ENCODE measurements at places on chromosomes 16 and 17.

DNA sequence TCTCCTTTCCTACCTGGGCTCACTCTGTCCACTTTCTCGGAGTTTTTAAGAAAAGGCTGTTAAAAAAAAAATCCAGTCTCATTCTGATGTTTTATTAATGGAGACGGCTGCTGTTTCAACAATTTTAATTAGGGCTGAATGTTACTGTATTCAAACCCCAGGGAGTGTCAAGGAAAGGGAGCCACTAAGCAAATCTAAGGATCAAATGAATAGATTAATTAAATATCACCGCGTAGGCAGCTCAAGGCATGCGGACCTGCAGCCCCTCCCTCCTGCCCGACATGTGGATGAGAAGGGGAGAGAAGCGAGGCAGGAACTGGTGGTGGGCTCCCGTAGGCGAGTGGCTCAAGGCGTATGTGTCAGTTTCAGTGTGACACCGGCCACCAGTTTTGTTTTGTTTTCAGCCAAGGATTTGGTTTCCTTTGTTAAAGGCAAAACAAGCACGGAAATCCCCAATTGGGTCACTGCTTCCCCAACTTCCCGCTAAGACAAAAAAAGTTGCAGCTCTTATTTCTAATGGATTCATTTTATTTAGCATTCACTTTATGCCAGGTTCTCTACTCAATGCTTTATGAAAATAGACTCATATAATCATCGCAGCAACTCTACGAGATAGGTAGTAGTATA is 110.6 kb downstream of the GP2 start:
- DNase-seq: no peak

DNA sequence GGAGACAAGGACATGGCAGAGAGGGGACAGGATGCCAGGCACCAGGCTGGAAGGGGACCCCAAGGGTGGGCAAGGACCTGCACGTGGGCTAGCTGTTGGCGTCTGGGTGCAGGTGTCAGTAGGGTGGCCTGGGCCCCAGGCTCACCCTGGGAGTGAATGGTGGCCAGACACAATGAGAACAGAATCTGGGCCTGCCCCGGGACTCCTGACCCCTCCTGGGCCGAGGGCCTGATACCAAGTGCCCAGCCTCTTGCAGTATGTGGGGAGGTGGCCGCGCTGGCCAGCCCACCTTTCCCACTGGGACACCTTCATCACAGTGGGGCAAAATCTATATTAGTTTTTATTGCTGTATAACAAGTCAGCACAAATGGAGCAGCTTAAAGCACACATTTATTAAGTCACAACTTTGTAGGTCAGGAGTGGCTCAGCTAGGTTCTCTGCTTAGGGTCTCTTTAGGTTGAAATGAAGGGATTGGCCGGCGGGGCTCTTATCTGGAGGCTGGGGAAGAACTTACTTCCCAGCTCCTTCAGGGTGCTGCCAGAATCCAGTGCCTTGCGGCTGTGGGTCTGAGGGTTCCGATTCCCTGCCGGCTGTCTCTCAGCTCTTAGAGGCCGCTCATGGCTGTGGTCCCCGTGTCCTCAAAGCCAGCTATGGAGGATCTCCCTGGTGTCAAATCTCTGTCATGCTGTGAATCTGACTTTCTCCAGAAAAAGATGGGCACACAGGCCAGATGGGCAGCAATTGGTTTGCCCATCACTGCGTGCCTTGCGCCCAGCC is 3.6 kb downstream of the PRSS33 start:
- DNase-seq: no peak

- peak; percentile 91 for DNase-seq
Measured at GRCh38 chr17:43018008-43018853, 4.0 kb downstream of the VAT1 start.

DNA sequence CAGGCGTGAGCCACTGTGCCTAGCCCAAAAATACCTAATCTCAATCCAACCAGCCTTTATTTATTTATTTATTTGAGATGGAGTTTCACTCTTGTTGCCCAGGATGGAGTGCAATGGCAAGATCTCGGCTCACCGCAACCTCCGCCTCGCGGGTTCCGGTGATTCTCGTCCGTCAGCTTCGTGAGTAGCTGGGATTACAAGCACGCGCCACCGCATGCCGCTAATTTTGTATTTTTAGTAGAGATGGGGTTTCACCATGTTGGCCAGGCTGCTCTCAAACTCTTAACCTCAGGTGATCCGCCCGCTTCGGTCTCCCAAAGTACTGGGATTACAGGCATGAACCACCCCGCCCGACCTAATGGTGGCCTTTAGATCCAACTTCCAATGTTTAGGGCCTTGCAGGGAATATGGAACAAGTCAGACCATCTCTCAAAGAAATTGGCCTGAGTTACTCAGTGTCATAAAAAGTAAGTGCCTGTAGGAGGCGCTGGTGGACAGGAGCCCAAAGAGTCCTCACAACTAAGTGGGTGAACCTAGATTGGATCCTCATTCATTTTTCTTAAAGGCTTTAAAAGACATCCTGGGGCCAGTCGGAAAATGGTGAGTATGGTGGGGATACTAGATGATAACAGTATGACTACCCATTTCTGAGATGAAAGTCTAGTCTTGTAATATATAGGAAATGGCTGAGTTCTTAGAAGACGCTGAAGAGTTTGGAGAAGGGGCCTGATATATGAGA is 4.6 kb downstream of the ZSCAN10 start:
- peak; percentile 62 for DNase-seq

- DNase-seq: no peak
Measured at GRCh38 chr16:7946142-7946541, 613.5 kb downstream of the RBFOX1 start.

DNA sequence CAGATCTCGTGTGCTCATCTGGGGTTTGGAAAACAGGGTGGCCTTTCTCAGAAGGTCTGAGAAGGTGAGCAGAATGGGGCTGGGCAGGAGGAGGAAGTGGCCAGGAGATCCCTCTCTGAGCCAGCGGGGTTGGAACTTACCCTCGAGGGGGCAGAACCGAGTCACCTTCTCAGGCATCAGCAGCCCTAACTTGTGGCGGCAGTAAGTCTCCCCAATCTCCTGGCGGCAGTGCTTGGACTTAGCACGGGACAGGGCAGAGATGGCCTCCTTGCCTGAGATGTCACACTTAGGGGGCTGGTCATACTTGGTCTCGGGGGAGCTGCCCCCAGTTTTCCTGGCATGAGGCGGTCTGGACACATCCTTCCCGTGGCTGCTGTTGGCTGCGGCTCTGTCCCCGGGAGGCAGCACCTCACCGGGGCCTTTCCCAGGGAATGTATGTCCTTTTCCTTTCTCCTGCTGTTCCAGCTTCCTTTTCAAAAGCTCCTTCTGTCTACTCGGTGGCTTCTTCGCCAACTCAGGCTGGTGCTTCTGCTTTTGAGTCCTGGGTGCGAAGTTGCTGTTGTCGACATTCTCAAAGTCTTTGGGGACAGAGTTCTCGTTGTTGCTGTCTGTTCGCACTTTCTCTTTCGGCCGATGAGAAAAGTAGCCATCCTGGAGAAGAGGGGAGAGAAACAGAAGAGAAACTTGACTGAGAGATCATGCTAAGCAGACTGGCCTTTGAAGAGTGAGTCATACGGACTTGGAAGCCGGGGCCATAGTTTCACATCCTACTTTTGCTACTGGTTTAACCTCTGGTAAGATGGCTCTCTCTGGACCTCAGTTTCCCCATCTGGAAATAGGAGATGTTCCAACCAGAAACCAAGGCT is 211.7 kb downstream of the XYLT1 start:
- no peak for DNase-seq

GRCh38 chr16:8972843-8973586 is 9.3 kb upstream of the USP7 start:
- no peak for DNase-seq

DNA sequence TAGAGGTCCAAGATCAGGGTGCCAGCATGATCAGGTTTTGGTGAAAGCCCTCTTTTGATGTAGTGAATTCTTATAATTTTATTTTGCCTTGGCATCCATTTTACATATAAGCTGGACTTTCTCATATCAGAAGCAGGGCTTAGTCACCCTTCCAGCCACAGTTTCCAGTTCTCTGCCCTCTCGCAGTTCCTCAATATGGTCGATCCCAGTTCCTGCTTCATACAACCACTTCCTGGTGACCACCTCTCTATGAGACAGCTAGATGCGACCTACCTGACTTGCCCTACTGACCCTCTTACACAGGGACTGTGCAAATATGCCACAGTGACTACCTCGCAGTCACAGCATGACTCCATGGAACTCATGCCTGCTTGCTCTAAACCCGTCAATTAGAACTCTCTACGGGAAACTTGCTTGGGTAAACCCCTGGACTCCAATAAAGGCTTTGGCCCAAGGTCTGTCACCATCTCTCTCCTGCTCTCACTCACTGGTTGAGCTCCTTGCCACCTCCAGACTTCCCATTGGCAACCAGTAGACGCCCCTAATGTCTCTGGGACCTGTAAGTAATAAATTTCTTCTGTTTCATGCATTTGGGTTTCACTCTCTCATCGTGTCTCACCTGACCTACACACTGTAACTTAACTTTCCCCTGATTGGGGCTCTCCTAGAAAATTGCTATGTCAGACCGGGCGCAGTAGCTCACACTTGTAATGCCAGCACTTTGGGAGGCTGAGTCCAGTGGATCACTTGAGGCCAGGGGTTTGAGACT is 21.4 kb downstream of the CD300LG start:
- no peak for DNase-seq

GRCh38 chr16:894841-895240 is 75.9 kb downstream of the LMF1 start:
- DNase-seq: no peak

DNA sequence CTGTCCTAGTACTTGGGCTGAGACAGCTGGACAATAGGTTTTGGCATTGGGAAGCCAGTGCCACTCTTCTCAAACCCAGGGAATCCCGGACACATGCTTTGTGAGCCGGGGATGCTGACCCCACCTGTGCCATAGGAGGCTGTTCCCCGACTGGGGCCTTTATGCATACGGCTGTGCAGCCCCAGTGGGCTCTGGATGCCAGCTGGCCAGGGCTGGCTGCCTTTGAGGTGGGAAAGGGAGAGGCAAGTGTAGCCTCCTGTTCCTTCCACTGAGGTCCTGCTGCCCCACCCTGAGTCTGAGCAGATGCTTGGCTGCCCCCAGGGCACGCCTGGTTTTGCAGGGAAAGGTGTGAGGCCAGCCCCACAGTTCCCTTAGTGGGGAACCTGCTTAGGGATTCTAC is 105.7 kb downstream of the CCDC182 start:
- no peak for DNase-seq

DNA sequence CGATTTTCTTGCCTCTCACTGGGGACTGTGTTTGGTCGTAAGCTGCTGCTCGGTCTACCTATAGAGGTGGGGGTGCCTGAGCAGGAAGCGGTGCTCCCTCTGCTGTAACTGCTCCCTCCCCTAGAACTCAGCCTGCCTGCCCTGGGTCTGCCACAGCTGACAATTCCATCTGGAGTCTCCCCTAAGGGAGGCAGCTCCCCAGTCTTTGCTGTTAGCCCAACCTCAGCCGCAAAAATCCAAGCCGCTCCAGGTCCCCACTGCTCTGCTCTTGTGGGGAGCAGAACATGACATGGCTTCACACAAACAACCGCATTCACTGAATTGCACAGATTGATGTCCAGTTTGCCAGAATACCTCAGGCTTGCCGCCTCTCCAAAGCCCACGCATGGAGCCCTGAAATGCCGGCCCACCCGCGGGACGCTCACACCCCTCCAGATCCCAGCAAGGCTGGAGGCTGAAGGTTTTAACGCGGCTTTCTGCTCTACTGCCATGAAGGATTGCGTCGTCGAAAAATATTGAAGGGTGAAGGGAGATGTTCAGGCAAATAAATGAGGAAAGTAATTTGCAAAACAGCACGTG is 221.5 kb upstream of the FOXF1 start:
- no peak for DNase-seq

DNA sequence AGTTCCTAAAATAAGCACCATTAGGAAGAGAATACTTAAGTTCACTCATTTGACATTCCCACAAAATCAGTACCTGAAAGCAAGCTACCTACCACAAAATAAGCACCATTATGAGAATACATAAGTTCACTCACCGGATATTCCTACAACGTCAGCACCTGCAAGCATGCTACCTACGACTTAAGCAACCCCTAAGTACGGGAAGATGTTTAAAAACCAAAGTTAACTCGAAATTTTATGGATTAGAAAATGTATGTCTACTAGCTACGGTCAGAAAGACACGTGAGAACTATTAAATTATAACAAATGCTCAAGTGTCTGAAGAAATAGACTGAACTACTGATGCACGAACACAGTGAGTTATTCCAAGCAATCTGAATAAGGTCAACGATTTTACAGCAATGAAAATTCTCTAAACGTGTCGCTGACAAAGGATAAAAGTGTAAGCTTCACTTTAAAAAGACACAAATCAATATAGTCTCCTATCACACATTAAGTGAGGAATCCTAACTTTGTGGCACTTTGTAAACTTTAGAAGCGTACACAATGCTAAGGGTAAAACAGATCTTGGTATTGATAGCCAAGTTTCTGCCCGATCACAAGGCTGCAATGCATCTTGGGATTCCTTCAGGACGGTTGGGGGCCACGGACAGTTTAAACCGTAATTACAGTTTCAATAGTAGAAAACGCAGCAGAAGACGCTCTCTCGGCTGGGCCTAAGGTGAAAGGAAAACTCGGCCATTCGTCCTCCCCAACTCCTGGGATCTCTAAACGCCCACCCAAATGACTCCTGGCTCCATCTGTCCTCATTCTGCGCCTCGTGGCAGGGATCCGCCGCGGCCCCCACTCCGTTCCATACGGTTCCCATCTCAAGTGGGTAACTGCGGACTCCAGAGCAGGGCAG is 1.3 kb downstream of the GSPT1 start:
- peak; percentile 40 for DNase-seq

DNA sequence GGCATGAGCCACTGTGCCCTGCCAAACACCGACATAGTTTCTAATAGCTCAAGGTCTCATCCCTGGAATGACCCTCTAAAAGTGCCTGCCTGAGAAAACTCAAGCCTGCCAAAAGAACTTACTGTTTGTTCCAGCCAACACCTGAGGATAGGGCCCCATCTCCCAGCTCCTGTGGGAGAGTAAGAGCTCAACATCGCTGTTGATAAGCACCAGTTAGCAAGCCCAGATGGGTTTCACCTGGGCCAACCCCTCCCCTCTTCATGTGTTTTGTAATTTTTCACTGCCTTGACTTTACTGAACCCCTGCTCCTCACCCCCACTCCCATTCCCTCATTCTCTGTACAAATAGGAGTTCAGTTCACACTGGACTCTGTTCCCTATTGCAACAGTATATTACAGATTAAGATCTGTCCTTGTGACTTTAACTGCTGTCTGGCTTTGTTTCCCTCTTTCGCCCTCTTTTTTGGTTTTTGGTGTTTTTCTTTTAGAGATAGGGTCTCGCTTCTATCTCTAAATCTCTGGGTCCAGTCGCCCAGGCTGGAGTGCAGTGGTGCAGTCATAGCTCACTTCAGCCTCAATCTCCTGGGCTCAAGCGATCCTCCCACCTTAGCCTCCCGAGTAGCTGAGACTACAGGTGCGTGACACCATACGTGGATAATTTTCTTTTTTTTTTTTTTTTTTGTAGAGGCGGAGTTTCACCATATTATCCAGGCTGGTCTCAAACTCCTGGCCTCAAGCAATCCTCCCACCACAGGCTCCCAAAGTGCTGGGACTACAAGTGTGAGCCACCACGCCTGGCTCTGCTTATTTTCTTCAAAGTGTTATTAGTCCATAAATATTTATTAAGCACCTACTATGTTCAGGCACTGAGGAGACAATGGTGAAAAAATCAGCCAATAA is 12.3 kb downstream of the NUPR1 start:
- DNase-seq: no peak
